ENCODE measurements at places on chromosomes 5 and 9. TPM values are rescaled to one million over a fixed set of nuclear protein-coding genes. Genes with fewer than 3 reads are reported as not detected.

Gene ABLIM3
- total RNA-seq = 0.46 TPM

Gene PHF24
- total RNA-seq = 0.53 TPM

Gene PPP1R26
- total RNA-seq = 37.4 TPM

Gene TRPM6
- 0.78 TPM for total RNA-seq

Gene LRRC19
- total RNA-seq = not detected

Gene LOX
- total RNA-seq = 2.8 TPM

Gene ARID3C
- total RNA-seq = 0.23 TPM

GRCh38 chr9:77769246-77769645 lies 121.1 kb upstream of the GNA14 start:
- DNase-seq = no peak

- DNase-seq = no peak
Measured at GRCh38 chr5:1767524-1768282, 31.9 kb downstream of the MRPL36 start.

DNA sequence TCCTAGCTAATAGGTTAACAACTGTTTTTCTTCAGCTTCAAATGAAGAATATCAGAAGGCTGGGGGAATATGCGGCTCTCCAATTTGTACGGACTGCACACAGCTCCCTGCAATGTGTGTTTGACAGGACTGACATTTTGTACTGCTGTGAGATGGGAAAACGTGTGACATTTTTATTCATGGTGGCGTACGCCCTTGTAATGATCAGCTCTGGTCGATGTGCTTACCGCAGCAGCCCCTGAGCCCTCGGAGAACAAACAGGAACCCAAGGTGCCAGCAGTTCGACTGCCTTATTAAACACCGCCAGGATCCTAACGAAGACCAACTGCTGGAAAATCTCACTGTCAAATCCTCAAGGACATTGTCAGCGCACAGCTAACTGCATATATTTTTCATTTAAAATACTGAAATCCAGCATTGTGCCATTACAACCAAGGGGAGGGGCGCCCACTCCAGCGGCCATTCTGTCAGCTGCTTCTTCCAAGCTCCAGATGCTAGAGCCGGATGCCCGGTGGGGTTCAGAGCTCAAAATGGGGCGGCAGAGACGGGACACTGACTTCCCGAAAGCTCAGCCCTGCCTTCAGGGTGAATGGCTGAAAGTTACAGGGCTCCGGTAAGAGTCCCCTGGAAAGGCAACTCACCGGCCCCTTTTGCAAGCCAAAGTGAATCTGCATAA lies 66.8 kb downstream of the CRB2 start:
- no peak for DNase-seq

GRCh38 chr9:137919095-137919465 lies 41.5 kb downstream of the CACNA1B start:
- no peak for DNase-seq

- DNase-seq = no peak
Measured at GRCh38 chr5:5638211-5638610, 215.7 kb downstream of the ICE1 start.

- DNase-seq = no peak
Measured at GRCh38 chr5:81782811-81783210, 31.9 kb upstream of the SSBP2 start.

DNA sequence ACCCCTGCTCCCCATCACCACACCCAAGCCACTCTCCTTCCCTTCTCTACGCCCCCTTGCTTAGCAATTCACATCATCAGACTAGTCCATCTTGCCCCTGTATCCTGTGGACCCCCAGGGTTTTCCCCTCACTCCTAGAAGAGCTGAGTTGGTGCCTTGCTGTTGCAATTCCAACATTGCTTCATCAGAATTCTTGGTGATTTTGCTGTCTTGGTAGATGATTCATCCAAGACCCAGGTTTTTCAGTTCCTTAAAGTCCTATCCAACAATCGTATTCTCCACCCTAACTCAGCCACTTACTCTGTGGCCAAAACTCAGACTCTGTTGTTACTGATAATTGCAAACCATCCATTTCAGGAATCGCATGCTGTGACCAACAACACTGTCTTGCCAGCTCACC lies 21.4 kb upstream of the CCNJL start:
- DNase-seq = no peak

GRCh38 chr5:63963926-63964325 lies 1.7 kb upstream of the HTR1A start:
- no peak for DNase-seq

- no peak for DNase-seq
Measured at GRCh38 chr5:88879724-88880123, 3.3 kb downstream of the MEF2C start.

DNA sequence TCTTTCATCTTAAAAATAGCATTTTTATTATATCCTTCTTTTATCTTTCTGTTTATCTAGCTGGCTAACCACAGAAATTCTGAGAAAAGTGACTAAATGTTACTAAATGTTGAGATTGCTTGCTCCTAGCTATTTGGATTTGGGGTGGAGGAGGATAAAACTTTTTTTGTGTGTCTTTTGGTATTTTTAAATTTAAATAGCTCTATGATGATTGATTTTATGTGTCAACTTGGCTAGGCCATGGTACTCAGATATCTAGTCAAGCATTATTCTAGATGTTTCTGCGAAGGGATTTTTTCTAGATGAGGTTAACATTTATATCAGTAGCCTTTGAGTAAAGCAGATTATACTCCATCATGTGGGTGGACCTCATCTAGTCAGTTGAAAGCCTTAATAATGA lies 75.0 kb downstream of the GCNT1 start:
- DNase-seq = no peak

GRCh38 chr5:32851559-32852173 lies 140.5 kb downstream of the NPR3 start:
- no peak for DNase-seq

- DNase-seq = no peak
Measured at GRCh38 chr5:3218916-3219650, 376.5 kb upstream of the IRX1 start.

- no peak for DNase-seq
Measured at GRCh38 chr5:42555797-42556196, 132.6 kb downstream of the GHR start.

DNA sequence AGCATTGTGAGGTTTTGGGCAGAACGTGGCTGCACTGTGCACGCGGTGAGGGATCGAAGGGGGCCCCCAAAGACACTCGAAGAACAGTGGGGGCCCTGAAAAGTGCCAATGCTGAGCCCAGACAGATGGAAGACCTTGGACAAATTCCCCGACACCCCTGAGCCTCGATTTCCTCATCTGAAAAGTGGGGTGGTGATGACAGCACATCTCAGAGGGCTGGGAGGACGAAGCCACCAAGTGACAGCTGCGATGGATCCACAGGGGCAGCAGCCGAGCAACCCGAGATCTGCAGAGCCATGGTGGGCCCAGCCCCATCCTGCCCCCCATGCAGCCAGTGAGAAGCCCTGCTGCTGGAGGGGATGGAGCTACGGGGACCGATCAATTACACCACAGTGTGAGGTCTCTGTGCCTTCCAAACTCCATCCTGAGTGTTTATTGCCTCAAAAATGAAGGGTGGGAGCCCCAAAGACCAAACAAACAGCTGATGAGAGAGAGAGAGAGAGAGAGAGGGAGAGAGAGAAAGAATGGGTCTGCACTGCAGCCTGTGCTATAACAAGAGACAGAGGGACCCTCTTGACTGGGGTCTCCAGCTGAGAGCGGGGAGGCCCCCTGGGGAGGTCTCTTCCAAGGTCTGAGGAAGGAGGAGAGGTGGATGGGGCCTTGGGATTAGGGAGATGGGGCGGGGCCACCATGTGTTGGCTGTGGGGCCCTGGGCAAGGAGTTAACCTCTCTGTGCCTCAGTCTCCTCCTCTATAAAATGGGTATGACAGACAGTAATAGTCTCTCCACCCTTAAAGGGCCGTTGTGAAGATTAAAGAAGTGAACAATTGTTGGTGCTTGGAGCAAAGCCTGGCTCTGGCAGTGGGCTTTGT lies 134.4 kb upstream of the IER5L start:
- no peak for DNase-seq

GRCh38 chr9:25704800-25705199 lies 26.6 kb upstream of the TUSC1 start:
- DNase-seq = no peak

GRCh38 chr9:119905724-119906123 lies 536.5 kb upstream of the BRINP1 start:
- DNase-seq = no peak

GRCh38 chr9:130327781-130328348 lies 62.3 kb downstream of the HMCN2 start:
- no peak for DNase-seq

GRCh38 chr9:89701221-89701798 lies 96.5 kb downstream of the GADD45G start:
- DNase-seq = no peak

Measured in WTC11 (cell line).